ENCODE measurements at places on chromosomes 11 and 22.

DNA sequence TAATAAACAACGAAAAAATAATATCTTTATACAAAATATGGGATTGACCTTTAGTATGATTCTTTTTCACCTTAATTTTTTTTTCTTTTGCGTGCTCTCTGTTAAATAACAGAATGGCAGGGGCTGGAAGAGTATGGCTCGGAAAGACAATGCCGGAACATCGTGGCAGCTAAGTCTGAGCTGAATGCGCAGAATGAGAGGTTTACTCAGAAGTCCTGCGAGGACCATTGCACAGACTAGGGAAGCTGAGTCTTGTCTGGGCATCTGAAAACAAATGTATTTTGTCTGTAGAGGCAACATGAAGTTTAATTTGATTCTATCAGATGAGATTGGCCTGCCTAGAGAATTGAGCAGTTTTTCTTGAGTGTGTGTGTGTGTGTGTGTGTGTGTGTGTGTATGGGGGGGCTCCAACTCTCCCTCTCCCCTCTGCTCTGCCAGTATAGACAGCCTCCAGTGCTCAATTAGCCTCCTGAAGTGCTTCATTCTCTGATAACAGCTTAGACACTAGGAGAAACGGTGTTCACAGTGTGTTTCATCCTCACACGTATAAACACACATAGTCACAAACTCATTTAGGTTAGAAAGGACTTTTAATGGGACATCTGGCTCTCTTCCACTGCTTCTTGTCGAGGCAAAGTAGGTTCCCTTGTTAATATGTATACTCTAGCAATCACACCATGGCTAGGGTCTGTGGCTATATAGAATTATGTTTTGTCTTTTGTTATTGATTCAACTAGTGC lies 244.3 kb upstream of the SORL1-AS1 start:
- no peak for DNase-seq

- no peak for DNase-seq
Measured at GRCh38 chr22:46533070-46533833, 4.2 kb downstream of the CELSR1 start.

- DNase-seq, result no peak
Measured at GRCh38 chr11:11899401-11899800, 57.6 kb downstream of the USP47 start.

- DNase-seq, result no peak
Measured at GRCh38 chr11:92607969-92608722, 361.3 kb upstream of the MTNR1B start.

GRCh38 chr11:63534895-63535461 lies 1.6 kb upstream of the PLAAT4 start:
- no peak for DNase-seq

GRCh38 chr22:42732081-42732480 lies 11.4 kb upstream of the A4GALT start:
- no peak for DNase-seq

- DNase-seq, result no peak
Measured at GRCh38 chr11:110455718-110456117, 26.0 kb downstream of the FDX1 start.

DNA sequence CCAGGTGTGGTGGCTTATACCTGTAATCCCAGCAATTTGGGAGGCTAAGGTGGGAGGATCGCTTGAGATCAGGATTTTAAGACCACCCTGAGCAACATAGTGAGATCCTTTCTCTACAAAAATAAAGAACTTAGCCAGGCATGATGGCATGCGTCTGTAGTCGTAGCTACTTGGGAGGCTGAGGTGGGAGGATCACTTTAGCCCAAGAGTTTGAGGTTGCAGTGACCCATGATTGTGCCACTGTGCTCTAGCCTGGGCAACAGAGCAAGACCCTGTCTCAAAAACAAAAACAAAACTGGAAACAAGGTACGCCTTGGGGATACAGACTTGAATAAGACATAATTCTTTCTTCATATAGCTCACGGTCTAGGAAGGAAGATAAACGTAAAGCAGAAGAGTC lies 63.1 kb upstream of the GRAMD1B start:
- DNase-seq, result no peak

DNA sequence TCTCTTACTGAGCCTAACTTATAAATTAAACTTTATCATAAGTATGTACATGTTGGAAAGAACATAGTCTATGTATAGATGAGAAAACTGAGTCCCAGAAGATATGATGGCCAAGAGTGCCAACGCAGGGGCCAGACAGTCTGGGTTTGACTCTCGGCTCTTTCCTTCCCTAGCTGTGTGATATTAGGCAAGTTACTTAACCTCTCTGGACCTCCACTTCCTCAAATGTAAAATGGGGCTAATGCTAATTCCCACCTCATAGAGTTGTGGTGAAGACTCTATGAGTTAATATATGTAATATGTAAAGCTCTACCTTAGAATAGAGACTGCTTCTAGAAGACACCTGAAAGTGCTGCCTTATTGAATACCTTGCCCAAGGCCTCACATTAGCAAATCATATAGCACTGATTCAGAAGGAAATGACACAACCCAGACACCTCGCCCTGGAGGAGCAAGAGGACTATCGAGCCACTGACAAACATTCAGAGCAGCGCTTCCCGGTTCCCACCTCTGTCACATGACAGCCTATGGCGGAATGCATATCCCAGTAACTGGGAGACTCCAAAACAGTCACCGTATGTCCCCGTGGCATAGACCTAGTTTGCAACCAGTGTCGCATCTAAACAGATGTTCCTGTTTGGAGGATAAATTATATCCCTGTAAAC lies 11.3 kb upstream of the CCDC86 start:
- DNase-seq, result no peak

DNA sequence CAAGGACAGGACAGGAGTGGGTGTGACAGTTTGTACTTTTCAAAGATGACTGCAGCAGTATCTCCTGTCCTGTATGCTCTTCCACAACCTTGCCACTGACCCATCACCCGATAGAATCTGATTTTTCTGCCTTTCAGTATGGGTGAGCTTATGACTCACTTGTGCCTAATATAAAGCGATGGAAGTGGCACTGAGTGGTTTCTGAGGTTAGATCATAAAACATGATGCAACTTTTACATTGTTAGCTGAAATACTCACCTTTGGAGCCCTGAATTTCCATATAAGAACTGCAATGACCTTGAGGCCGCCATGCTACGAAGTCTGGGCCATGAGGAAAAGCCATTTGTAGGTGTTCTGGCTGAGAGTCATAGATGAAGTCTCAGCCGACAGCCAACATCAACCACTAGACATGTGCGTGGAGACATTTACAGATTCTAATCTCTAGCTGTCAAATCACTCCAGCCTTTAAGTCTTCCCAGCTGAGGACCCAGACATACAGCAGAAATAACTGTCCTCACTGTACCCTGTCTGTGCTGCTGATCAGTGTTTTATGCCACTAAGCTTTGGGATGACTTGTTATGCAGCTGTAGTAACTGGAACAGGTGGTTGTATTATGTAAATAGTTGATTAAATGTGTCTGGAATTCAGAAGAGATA lies 105.9 kb upstream of the ARHGAP20 start:
- no peak for DNase-seq

DNA sequence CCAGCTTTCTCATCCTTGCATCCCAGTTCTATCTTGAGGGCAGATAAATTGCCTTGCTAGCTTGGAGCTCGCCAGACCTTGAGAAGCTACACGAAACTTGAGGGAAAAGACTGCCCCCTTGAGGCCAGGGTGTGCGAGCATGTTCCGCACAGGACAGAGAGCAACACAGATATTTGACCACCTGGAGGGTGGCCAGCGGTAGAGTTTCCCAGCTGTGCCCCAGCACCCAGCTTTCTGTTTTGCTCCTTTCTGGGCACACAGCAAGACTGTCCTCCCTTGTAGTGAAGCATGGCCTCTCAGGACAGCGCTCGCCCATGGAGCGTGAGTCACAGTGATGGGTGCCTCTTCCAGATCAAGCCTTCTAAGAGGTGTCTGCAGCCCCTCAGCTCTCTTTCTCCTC lies 23.5 kb downstream of the SPATA19 start:
- no peak for DNase-seq

DNA sequence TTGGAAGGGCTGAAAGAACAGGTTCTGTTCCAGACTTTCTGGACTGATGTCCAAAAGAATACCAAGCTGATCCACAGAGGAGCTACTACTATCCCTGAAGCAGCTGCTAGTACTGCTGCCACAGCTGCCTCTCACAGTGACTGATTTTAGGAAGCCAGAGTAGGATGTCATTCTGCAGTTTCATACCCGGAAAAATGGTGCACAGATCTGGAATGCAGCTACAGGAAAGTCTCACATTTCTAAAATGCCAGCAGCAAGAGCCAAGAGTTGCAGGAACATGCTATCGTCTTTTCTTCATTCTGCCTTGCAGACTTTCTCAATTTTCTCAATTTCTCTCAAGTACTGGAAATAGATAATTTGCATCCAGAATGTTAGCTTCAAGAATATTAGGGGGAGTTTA lies 19.4 kb upstream of the CCDC179 start:
- no peak for DNase-seq

DNA sequence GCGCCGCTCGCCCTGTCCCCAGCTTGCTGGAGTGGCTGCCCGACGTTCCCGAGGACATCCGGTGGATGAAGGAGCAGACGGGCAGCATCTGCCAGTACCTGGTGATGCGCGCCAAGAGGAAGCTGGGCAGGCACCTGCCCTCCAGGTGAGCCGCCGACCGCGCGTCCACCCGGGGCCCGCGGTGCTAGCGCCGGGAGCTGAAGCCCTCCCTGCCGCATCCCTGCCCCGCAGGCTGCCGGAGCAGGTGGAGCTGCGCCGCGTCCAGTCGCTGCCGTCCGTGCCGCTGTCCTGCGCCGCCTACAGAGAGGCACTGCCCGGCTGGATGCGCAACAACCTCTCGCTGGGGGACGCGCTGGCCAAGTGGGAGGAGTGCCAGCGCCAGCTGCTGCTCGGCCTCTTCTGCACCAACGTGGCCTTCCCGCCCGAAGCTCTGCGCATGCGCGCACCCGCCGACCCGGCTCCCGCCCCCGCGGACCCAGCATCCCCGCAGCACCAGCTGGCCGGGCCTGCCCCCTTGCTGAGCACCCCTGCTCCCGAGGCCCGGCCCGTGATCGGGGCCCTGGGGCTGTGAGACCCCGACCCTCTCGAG lies 3.3 kb upstream of the CRACR2B start:
- DNase-seq, result no peak

GRCh38 chr11:101446726-101447125 lies 137.1 kb downstream of the TRPC6 start:
- no peak for DNase-seq

- DNase-seq, result no peak
Measured at GRCh38 chr22:41661713-41662112, 27.0 kb downstream of the SNU13 start.

DNA sequence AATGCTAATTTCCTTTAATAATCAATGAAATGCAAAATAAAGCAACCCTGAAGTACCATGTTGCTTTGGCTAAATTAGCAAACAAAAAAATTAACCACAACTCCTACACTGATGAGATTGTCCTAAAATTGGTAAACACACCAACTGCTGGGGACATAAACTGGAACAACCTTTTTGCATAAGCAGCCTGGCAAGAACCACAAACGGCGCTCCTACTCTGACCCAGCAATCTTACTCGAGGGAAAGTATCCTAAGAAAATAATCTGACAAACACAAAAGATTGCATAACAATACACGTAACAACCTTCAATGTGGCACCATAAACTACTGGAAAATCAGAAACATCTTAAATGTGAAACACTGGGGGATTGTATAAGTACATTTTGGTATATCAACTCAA lies 189.8 kb upstream of the PITPNB start:
- no peak for DNase-seq

Measured in fibroblast of skin of left quadriceps (primary cell).